SK-MEL-5 (cell line): ENCODE measurements at places on chromosomes 13 and 19. TPM values are rescaled to one million over a fixed set of nuclear protein-coding genes. Genes with fewer than 3 reads are reported as not detected.

The SIX5 gene
- total RNA-seq, result 7.0 and 7.9 TPM in 2 replicates

The CLEC11A gene
- 1.0 and 1.2 TPM in 2 replicates for total RNA-seq

The ZNF677 gene
- total RNA-seq, result 6.2 and 8.0 TPM in 2 replicates

The CNOT3 gene
- 5.4 and 7.7 TPM in 2 replicates for total RNA-seq

The SIGLEC5 gene
- not detected in 2 replicates for total RNA-seq

The POGLUT2 gene
- not detected in 2 replicates for total RNA-seq

The PNMA8A gene
- 22.9 and 24.5 TPM in 2 replicates for total RNA-seq

The CASP14 gene
- total RNA-seq, result not detected in 2 replicates

The PSG1 gene
- not detected in 2 replicates for total RNA-seq

The NR2F6 gene
- total RNA-seq, result 30.3 and 35.2 TPM in 2 replicates

The DNAJC15 gene
- total RNA-seq, result 33.2 and 43.8 TPM in 2 replicates

The LYL1 gene
- not detected in 2 replicates for total RNA-seq

The PBX4 gene
- total RNA-seq, result 0.34 and 0.96 TPM in 2 replicates

The CYP2F1 gene
- total RNA-seq, result not detected in 2 replicates

The LIG1 gene
- 31.8 and 36.1 TPM in 2 replicates for total RNA-seq

The JSRP1 gene
- 0.19 and 0.29 TPM in 2 replicates for total RNA-seq

The LILRA5 gene
- not detected in 2 replicates for total RNA-seq

The PSG11 gene
- total RNA-seq, result 2.0 TPM in 1 of 2 replicates, not detected in the other

The PALM3 gene
- not detected in 2 replicates for total RNA-seq

The MTUS2 gene
- total RNA-seq, result not detected in 2 replicates

The LRFN3 gene
- total RNA-seq, result 1.8 and 3.3 TPM in 2 replicates

The SOX1 gene
- total RNA-seq, result not detected in 2 replicates

The LILRB4 gene
- not detected in 2 replicates for total RNA-seq

The OLFM4 gene
- total RNA-seq, result not detected in 2 replicates

The CEACAM7 gene
- not detected in 2 replicates for total RNA-seq

The RFXAP gene
- 1.1 and 1.2 TPM in 2 replicates for total RNA-seq

The ZGLP1 gene
- 0.08 and 0.69 TPM in 2 replicates for total RNA-seq
